ENCODE measurements at places on chromosomes 16 and 17.
A peak's percentile ranks its signal among the peaks of the same experiment; 100 is the strongest.

DNA sequence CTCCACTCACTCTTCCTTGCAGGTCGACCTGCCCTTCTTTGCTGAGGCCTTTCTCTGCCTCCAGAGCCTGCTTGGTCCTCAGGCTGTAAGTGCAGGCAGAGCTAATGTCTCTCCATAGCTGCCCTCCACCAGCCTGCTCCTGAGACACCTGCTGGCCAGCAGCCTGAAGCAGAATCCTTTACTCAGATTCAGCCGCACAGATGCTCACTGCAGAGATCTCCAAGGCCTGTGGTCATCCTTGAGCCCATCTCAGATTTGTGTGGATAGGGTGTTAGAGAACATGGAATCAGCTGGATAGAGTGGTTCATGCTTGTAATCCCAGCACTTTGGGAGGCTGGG, 11.5 kb downstream of the DEXI start:
- no peak for DNase-seq

DNA sequence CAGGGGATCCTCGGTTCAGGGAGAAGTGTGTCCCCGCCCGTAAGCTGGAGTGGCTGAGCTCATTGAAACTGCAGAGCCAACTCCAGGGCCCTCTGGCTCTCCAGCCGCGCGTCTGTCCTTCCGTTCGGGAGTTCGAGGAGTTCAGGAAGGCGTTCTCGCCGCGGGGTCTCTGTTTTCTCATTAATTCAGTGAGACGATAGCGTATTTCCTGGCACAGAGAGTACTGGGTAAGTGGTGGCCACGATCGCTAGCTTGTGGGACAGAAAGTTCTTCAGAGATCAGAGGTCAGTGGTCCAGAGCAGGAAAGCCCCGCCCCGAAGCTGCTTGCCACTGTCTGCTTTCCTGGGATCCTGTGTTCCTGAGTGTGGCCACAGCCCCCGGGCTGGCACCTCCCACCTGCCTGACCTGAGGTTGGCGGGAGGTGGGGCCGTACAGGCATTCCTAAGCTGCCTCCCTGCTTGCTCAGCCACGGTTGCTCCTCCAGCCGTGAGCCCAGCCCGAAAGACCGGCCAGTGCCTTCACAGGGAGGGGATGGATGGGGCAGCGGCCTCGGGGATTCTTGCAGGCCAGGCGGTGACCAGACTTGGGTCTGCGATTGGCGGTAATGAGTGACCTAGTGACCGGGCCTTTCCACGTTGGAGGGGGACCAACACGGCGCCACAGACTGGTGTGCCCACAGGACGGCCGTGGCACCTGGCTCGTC, 8.9 kb downstream of the BAIAP2 start:
- no peak for DNase-seq

DNA sequence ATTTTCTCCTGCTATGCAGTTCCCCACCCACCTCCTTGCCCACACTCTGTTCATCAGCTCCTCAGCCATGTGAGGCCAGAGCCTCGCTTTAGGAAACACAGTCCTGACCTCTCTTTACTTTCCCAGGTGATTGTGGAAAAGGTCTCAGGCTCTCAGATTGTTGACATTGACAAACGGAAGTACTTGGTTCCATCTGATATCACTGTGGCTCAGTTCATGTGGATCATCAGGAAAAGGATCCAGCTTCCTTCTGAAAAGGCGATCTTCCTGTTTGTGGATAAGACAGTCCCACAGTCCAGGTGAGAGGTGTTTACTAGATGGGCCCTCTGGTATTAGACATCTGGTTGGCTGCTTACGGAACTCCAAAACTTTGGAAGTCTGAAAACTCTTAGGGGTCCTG, 1.7 kb downstream of the GABARAPL2 start:
- no peak for DNase-seq

DNA sequence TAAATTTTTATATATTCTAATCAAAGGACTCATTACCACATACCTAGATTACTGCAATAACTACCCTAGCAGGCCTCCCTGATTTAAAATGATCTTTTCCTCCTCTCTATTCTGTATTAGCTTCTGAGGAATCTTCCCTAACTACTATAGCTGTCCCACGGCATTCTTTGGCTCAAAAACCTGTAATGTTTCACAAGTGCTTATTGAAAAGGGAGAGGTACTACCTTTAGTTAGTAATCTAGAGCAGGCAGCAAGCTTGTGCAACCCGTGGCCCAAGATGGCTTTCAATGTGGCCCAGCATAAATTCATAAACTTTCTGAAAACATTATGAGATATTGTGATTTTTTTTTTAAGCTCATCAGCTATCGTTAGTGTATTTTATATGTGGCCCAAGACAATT, 71.0 kb upstream of the CORO6 start:
- DNase-seq: no peak

DNA sequence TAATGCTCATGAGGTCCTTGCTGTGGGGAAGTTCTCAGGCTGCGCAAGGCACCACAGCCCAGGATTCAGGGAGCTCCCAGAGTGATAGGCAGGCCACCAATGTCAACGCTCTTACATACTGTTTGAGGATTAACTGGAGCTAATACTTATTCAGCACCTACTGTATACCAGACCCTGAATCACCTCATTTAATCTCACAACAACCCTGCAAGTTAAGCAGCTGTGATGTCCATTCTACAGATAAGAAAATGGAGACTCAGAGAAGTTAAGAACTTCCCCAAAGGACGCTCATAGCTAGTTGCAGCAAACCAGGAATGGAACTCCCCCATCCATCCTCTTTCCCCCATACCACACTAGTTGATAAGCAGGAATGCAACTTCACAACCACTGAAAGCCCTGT, 25.5 kb upstream of the CCR7 start:
- no peak for DNase-seq

- DNase-seq: no peak
These were observed 8.3 kb downstream of the CCR7 start for GRCh38 chr17:40556884-40557414.

DNA sequence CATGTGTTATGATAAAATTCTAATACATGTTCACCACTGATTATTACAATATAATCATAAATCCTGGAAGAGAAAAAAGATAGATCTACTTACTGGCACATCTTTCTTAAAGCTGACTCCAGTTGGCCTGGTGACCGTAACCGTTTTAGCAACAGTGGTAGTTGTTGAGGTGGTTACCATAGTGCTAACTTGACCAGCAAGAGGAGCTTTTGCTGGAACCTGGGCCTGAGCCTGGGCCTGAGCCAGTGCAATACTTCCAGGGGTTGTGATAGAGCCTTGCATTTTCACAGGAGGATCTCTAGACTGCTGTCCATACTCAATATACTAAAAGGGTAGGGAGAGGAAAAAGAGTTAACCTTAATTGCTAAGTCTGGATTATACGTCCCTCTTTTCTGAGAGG, 36.2 kb downstream of the SETD6 start:
- no peak for DNase-seq

DNA sequence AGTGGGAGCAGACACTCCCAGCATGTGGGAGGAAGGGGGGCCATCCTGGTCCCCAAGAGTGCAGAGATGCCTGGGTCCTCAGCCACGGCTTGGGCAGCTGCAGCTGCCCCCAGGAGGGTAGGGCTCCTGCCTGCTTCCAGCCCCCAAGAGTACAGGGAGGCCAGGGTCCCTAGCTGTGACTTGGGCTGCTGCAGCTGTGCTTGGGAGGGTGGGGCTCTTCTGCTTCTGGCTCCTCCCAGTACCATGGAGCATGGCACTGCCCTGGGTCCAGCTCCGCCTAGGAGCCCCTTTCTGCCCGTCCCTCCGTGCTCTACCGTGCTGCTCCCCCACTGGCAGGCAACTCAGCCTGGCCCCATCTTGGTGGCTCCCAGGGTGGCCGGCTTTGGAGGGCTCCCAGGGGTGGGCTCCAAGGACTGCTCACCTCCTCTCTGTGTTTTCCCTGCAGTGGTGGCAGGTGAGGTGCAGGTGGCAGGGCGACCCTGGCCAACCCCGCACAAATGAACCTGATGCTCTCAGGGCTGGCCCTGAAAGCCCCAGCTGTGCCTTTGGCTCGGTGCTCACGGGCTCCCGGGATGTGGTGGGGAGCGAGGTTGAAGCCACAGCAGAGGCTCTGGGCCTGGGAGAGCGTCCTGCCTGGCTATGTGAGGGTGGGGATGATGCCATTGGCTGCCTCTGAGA, 18.5 kb upstream of the USP22 start:
- no peak for DNase-seq

DNA sequence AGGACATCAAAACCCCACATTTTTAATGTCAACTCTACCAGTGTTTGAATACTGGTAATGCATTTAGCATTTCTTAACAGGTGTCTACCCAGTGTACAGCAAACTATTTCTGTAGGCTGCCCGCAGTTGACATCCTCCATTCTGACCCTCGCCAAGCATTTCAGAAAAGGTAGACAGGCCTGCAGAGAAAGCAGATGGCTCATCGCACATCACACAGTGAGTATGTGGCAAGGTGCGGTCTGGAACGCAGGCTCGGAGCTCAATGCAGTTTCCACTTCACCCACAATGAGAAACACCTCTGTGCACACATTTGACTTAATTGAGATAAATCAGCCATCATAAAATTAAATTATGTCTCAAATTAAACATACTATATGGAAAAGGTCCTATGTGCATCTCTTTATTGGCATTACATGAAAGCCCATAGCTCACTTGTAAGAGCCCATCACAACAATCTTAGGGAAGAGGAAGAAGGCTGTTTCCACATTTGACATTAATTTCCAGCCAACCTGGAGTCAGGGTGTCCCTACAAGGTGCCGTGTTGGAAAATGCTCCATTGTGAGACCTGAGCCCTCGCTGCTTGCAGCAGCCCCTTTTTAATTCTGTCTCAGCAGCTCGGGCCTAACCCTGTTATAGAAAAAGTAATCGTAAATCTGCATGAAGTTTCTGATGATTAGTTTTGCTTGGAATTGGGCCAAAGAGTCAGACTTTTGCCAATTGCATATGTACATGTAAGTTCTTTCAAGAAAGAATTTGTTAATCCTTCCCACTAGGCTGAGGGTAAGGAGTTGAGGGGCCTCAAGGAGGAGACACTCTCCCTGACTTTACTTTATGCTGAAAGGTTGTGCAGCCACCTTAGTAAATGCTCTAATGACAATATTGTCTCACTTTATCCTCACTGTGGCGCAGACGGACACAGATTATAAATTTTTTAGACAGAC, 378.7 kb upstream of the DYNLRB2 start:
- DNase-seq: no peak

- no peak for DNase-seq
These were observed 21.5 kb downstream of the UNC119 start for GRCh38 chr17:28530926-28531325.

GRCh38 chr17:48244814-48245213, 137.2 kb downstream of the SNX11 start:
- DNase-seq: no peak

DNA sequence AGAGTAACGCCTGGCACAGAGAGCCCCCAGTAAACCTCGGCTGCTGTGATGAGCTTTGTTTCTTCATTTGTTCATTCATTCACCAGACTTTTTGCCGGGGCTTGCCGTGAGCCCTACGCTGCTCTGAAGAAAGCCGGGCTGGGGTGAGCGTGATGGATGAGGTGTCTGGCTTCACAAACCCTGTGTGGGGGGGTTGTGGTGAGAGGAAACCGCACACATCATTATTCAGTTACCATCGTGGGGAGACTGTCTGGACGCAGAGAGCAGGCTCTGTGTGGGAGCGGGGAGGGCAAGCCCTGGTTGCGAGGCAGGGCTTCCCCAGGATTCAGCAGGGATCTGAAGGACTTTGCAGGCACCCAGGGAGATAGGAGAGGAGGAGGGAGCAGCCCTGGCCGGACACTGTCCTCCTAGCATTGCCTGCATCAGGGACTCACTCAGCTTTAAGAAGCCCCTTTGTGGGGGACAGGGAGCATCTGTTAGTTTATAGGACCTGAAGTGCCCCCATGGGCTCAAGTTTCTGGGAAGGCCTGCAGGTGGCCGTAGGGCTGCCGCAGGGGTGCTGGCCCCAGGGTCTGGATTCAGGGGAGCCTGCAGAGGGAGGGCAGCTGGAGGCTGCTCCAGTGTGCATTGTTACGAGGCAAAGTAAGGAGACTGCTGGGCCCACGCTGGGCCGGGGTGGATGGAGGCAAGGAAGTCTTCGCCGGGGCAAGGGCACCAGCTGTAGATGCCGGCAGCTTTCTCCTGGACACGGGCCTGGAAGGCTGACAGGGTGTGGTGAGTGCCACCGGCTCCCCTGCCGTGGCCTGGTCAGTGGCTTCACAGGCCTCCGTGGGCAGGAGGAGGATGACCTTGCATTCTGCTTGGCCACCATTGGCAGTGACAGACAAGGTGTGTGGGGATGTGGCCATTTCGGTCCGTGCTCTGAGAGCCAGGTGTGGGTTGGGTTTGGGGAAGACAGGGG, 334.5 kb downstream of the SEC14L1 start:
- DNase-seq: no peak

- no peak for DNase-seq
These were observed 9.4 kb upstream of the CEP20 start for GRCh38 chr16:15897834-15898254.

- peak; percentile 56 for DNase-seq
These were observed 55.1 kb upstream of the CCL2 start for GRCh38 chr17:34199932-34200534.

- no peak for DNase-seq
These were observed 28.7 kb downstream of the MMP15 start for GRCh38 chr16:58054289-58054688.

DNA sequence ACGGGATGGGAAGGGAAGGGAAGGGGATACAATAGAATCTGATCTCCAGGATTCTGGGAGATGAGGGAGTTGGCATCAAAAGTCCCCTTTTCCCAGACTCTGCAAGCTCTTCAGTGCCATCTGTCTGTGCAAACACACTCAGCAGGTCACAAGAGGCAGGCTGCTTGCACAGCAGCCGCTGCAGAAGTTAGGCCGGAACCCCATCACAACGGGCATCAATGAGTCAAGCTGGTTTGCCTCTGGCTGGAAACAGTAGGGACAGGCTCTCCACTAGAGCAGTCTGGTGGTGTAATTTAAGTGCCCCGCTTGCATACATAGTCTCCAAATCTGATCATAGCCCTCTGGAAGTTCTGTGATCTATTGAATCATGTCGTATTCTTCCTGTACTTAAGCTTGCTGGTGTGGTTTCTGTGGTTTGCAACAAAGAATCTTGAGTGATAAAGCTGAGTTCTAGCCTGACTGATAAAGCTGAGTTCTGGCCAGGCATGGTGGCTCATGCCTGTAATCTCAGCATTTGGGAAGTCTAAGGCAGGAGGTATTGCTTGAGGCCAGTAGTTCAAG, 33.7 kb upstream of the KDM8 start:
- DNase-seq: peak; percentile 33

DNA sequence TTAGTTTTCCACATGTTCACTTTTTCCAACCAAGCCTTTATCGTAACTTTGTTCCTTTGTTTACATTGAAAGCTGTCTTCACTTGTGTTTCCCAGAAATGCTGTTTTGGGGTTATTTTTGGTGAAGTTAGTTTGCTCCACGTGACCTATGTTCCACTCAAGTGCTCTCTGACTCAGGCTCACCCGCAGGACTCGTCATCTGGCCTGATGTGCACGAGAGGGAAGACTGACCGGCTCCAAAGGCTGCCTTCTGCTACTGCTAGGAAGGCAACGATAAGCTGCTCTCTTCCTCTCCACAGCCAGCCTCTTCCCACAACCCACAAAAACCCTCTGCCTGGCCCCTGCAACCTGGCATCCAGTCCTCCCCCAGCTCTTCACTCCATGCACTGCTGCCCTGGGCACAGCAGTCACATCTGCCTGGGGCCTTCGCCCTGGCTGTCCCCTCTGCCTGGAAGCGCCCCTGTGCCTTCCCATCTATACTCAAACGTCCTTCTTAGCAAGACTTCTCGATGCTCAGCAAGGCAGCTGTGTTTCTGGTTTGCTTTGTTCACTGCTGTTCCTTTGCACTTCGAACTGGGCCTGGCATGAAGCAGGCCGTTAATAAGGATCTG, 28.0 kb downstream of the ZCCHC14 start:
- no peak for DNase-seq

GRCh38 chr16:83409347-83409746, 398.4 kb upstream of the HSBP1 start:
- DNase-seq: no peak

All from stimulated activated CD4-positive, alpha-beta T cell treated with anti-CD3 and anti-CD28 coated beads, Interleukin-1b, Interleukin-23, amount 100 ng/mL, for 24 hours (primary cell).